Natural killer cell (primary cell): ENCODE measurements at places on chromosomes 3 and 15. TPM values are rescaled to one million over a fixed set of nuclear protein-coding genes. Genes with fewer than 3 reads are reported as not detected.

ATG7 gene
- 55.3 TPM for total RNA-seq

PLA2G4D gene
- not detected for total RNA-seq

GOLGA8T gene
- total RNA-seq, result 4.0 TPM

DNASE1L3 gene
- not detected for total RNA-seq

ST6GAL1 gene
- 182 TPM for total RNA-seq

NLGN1 gene
- total RNA-seq, result not detected

ZNF501 gene
- 2.2 TPM for total RNA-seq

SLC35G2 gene
- total RNA-seq, result not detected

SEC22C gene
- 51.3 TPM for total RNA-seq

CCDC54 gene
- not detected for total RNA-seq

TAGLN3 gene
- total RNA-seq, result not detected

EFHB gene
- total RNA-seq, result 4.9 TPM

SAMMSON gene
- total RNA-seq, result not detected

NDN gene
- 0.29 TPM for total RNA-seq

TNFSF10 gene
- 18.4 TPM for total RNA-seq

AADACL2 gene
- total RNA-seq, result not detected

CADM2 gene
- not detected for total RNA-seq

DOCK3 gene
- 2.4 TPM for total RNA-seq

ZPLD1 gene
- total RNA-seq, result not detected

SCAANT1 gene
- 3.6 TPM for total RNA-seq

ANKUB1 gene
- total RNA-seq, result not detected

CNTN6 gene
- not detected for total RNA-seq

NEO1 gene
- total RNA-seq, result 17.4 TPM

SCN11A gene
- total RNA-seq, result 0.07 TPM

CFAP91 gene
- 0.14 TPM for total RNA-seq

NEK10 gene
- 0.68 TPM for total RNA-seq

DYNC1LI1 gene
- total RNA-seq, result 35.9 TPM

CFAP92 gene
- total RNA-seq, result 0.26 TPM

NR2E3 gene
- not detected for total RNA-seq

HCN4 gene
- total RNA-seq, result not detected

OR5K2 gene
- not detected for total RNA-seq

IL12A gene
- total RNA-seq, result 1.2 TPM

ROBO2 gene
- total RNA-seq, result not detected

IL17RB gene
- total RNA-seq, result 0.25 TPM

SPATA12 gene
- not detected for total RNA-seq

TM4SF18 gene
- total RNA-seq, result not detected

PLSCR5 gene
- not detected for total RNA-seq

LMAN1L gene
- total RNA-seq, result 0.94 TPM

TUSC7 gene
- total RNA-seq, result not detected

TRH gene
- total RNA-seq, result not detected

PLCH1 gene
- total RNA-seq, result 0.26 TPM

ERICH6 gene
- 0.35 TPM for total RNA-seq

PXK gene
- 48.9 TPM for total RNA-seq

TMEM115 gene
- total RNA-seq, result 15.3 TPM

RYR3 gene
- total RNA-seq, result 0.09 TPM

C3orf52 gene
- total RNA-seq, result 0.42 TPM

CCNB2 gene
- 1.1 TPM for total RNA-seq

FOXL2 gene
- total RNA-seq, result not detected

STRIT1 gene
- not detected for total RNA-seq

EPHB3 gene
- total RNA-seq, result not detected

FBXO40 gene
- not detected for total RNA-seq

FBXW12 gene
- not detected for total RNA-seq

MASP1 gene
- not detected for total RNA-seq

ARIH2 gene
- 239 TPM for total RNA-seq

SCG5 gene
- total RNA-seq, result not detected

KCNMB2 gene
- total RNA-seq, result not detected

LRRN1 gene
- 0.85 TPM for total RNA-seq

ABHD14A gene
- 14.7 TPM for total RNA-seq

CMTM8 gene
- total RNA-seq, result 0.88 TPM
